ENCODE measurements at places on chromosomes 7 and 10.

- DNase-seq = no peak
Measured at GRCh38 chr7:135239263-135239662, 5.6 kb downstream of the STRA8 start.

GRCh38 chr10:14889318-14889717 is 10.7 kb downstream of the SUV39H2 start:
- no peak for DNase-seq

GRCh38 chr7:13742811-13743210 is 246.7 kb downstream of the ETV1 start:
- no peak for DNase-seq

DNA sequence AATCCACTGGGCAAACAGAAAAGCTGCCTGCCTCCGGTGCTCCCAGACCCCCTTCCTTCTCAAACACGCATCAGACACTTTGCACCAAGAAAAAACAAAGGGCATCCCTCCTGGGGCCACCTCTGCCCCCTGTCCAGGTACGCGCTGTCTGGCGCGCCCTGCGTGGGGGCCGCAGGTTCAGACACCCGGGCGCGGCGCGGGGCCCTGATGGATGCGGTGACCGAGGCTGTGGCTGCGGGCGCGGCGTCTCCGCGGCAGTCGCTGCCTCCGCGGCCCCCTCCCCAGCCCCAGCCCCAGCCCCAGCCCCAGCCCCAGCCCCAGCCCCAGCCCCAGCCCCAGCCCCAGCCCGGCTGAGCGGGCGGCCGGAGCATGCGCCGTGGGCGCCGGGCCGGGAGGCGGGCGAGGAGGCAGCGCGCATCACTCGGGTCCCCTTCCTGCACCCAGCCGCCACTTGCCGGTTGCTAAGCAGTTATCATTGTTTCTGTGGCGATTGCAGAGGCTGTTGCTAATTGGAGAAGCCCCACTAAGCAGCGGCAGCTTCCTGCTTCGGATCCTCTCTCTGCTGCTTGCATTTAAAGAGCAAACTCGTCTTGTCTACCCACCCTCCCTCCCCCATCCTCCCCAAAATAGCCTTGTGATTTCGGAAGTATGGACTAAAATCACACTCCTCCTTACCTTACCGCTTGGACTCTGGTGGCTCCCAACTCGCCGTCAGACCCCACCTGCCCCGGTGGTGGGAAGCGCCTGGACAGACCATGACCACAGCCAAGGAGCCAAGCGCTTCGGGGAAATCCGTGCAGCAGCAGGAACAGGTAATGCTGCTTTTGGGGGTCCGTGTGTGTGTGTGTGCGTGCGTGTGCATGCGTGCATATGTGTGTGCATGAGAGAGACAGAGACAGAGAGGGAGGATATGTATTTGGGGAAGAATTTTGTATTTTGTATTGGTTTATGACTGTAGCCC is 252.8 kb downstream of the DPP6 start:
- no peak for DNase-seq

DNA sequence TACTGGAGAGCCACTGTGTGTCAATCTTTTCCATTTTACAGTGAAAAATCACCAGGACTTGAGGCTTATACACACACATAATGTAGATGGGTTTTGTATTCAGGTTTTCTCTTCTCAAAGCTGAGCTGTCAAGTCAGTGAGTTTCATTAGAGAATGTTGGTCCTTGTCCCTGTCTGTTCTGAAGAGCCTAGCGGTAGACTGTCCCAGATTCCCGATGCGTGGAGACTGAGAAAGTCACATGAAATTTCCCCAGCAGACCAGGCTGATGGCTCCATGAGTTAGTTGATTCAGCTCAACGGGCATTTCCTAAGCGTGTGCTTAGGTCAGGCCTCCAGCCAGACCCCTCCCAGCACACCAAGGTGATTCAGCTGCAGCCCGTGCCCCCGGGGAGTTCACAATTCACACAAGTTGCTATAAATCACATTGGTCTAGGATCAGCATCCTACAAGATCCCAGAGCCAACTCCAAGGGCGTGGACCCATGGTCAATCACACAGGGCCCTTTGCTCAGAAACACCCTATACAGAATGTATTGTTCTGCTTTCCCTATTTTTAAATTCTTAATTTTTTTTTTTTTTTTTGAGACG is 17.2 kb downstream of the CHST15 start:
- no peak for DNase-seq

DNA sequence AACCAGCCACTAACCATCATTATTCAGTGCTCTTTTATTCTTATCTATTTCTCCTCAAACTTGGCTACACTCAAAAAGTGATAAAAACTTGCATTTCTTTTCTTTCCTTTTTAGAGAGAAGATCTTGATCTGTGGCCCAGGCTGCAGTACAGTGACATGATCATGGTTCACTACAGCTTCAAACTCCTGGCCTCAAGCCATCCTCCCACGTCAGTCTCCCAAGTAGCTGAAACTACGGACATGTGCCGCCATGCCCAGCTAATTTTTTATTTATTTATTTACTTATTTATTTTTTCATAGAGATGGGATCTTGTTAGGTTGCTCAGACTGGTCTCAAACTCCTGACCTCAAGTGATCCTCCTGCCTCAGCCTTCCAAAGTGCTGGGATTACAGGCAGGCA is 24.6 kb upstream of the TMEM248 start:
- no peak for DNase-seq

DNA sequence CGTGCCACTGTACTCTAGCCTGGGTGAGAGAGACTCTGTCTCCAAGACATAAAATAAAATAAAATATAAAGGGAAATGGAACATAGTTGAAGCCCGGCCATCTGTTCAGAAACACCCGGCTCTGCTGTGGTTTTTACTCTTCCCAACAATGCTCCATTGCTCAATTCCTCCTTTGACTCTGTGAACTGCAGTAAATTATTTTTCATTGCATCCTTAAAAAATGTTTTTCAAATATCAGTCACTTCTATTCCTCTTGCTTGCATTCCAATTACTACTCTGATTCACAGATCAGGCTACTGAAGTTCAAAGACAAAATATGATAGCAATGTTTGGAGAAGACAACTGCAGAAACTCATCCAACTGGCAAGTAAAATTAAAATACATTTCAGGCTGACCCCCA is 983.0 kb downstream of the SORCS1 start:
- no peak for DNase-seq

Measured in stimulated activated CD4-positive, alpha-beta T cell treated with anti-CD3 and anti-CD28 coated beads, TNF-alpha, amount 100 ng/mL, for 1 hour (primary cell).